CD4-positive, alpha-beta T cell treated with Interferon alpha-2 for 1 hour (primary cell): ENCODE measurements at places on chromosomes 7 and 10.

DNA sequence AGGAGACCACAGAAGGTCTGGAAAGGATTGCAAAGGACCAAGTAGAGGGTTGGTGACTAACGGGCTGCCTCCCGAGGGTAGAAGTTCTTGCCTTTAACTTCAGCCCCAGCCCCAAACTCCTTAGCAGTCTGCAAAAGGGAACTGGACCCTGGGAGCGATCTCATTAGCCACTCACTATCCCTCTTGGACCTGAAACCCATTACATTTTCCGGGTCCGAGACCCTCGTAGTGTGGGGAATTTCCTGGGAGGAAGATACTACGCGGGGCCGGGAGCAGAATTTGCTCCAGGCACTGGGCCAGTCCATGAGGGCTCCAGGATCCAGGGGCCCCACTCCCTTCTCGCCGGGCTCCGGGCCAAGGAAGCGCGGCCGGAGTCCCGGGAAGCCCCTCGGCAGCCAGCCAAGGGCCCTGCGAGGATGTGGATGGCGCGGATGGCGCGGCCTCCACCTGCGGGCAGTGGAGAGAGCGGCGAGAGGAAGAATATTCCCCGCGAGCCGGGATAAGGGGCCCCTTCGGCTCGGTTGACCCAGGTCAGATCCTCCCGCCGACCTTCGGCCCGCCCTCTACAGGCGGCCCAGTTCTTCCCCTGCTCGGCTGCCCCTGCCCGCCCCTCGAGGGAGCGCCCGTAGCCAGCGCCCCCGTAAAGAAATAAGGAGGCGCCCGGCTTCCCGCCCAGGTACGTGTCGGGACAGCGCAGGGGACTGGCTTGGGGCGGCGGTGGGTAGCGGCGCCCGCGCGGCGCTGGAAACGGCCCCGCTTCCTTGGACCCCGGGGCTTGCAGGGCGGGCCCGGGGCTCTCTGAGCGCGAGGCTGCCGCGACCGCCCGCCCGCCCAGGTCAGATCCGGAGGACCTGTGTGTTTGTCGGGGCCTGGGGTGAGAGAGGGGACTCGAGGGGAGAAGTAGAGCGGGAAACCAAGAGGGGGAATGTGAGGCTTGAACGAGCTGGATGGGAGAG, at the start of gene MYO3A:
MYO3A (plus strand) TSS at position 577 of the 956 bp plus-strand sequence. CDS start 17,882 bp downstream, outside the sequence.
- DNase-seq, result no peak

DNA sequence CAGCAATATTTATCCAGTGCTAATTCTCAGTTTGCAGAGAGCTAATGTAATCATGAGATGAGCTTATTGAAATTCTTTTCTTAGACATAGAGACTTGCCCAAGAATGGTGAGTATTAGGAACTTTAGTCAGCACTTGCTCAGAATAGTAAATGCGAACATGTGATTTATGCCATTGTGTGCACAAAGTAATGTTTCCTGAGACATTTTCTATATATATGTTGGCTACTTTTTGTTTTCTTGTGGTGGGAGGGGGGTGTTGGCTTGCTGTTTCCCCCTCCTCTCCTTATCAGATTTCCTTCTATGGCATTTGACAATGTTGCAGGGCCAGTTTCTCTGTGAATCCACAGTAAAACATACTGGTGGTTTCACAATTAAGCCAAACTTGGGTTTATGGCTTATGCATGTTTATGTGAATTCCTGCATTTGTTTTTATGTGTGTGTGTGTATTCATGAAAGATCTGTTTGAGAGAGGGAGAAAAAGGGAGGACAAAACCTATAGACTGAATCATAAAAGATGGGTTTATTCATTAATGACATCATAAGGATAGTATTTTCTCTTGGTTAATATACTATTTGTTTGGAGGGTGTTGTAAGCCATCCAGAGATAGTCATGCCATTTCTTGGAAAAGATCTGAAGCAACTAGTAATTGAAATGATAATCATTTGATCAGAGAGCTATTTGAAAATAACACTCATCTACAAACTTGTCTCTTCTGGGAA, 36.3 kb downstream of the ARID5B start:
- peak; percentile 54 for DNase-seq

DNA sequence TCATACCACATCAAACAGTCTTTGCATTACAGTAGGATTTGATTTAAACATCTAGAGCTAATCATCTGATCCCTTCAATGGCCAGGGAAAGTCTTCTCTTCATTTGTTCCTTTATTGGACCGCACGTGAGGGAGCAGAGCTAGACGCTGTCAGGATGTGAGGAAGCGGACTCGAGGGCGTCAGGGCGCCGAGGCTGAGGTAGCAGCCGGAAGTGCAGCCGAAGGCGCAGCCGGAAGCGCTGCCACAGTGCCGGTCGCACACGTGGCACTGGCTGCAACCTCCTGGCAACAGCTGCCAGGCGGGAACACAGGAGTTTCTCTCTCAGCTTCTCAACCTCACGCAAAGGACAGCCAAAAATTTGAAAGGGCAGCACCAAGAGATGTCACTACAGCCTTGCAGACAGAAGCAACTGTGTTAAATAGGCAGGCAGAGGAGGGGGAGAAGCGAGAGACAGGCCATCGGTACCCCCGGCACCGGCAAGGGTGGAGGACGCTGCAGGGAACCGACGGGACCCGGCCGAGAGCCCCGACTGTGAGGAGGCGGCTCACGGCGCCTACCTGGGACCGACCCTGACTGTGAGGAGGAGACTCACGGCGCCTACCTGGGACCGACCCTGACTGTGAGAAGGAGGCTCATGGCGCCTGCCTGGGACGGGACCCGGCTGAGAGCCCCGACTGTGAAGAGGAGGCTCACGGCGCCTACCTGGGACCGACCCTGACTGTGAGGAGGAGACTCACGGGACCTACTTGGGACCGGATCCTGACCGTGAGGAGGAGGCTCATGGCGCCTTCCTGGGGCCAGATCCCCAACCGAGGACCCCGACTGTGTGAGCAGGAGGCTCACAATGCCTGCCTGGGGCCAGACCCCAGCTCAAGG, 32.3 kb downstream of the VIPR2 start:
- no peak for DNase-seq

GRCh38 chr7:128148676-128149075, 92.4 kb upstream of the LEP start:
- no peak for DNase-seq
